ENCODE measurements at places on chromosomes 11 and 22.
A peak's percentile ranks its signal among the peaks of the same experiment; 100 is the strongest.

DNA sequence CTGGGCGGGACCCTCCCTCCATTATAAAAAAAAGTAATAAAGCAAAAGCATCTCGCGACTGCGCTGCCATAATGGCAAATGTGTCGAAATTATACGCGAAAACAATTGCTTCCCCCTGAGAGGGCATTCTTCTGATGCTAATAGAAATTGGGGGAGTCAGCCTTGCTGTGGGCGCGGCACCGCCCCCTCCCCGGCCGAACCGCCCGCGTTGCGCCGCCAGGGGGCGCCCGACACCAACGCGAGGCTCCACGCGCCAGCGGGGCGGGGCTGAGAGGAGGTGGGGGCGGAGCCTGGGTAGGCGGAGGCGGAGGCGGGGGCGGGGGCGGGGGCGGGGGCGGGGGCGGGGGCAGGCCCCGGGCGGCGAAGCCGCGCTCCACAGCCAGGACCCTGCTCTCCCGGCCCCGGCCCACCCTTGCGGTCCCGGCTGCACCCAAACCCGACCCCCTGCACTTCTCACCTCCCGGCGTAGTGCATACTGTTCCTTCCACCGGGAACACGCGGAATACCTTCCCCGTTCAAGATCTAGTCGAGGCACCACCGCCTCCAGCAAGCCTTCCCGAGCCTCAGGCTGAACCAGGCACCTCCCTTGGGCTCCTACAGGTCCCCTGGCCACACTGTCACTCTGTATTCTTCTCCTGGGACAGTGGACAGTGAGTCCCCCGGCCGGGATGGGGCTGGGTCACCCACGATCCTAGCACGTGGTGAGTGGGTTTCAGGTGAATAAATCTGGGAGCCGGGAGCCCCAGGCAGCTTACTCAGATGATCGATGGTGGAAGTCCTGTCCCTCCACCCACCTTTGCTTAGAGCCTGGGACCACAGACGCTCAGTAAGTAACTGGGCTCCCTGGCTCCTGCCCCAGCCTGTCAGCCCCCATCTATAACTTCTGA is 15.5 kb upstream of the UPK3A start:
- DNase-seq = peak; percentile 84

- no peak for DNase-seq
Observed at GRCh38 chr11:33479231-33479630, 221.4 kb downstream of the C11orf91 start.

- DNase-seq = no peak
Observed at GRCh38 chr11:115078461-115079438, 400.4 kb downstream of the NXPE2 start.

GRCh38 chr11:91926965-91927364 is 297.7 kb upstream of the FAT3 start:
- no peak for DNase-seq
